ENCODE measurements at places on chromosomes 13 and 19.

DNA sequence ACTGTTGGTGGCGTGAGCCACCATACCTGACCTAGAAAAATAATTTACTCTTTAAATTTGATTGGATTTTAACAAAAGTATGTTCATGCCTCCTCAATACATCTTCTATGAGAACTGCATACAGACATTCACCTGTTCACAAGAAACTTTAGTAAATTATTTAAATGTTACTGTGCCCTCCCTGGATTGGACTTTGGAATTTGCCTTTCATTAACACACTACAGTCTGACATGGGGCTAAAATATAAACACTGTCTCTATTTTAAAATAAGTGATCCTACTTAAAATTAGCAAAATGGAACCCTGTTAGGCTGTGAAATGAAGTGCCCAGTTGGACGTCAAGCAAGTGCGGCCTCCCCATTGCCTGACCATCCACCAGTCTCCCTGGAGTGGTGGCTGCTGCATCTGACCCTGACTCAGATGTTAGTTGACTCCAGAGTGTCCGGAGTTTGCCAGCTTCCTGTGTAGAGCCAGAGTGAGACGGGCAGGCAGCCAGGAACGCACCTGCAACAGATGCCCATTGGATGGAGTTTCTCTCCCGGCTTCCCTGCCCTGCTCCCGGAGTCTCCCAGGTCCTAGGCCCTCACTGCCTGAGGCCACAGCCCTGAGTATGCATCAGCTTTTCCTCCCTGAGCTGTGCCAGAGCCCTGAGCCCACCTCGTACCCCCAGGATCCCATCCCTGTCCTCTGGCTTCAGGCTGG is 45.9 kb upstream of the ATP11A start:
- no peak for DNase-seq

- DNase-seq, result no peak
Observed at GRCh38 chr13:113989585-113990300, 15.9 kb upstream of the C13orf46 start.

DNA sequence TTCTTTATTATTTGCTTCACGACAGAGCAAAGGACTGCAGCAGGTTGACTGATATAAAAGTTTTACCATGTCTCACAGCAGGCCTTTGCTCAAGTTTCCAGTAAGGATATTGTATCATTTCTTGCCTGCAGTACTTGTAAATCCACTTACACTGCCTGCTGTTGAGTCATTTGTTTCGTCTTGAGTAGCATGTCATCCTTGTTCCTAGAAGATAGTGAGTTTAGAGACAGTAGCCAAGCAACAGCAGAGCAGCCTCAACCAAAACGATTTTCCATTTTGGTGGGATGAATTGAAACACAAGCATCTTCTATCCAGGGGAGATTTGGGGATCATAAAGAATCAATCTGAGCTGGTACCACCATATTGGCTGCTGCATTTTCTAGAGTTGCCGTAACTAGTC is 24.0 kb upstream of the ALOX5AP start:
- DNase-seq, result no peak

DNA sequence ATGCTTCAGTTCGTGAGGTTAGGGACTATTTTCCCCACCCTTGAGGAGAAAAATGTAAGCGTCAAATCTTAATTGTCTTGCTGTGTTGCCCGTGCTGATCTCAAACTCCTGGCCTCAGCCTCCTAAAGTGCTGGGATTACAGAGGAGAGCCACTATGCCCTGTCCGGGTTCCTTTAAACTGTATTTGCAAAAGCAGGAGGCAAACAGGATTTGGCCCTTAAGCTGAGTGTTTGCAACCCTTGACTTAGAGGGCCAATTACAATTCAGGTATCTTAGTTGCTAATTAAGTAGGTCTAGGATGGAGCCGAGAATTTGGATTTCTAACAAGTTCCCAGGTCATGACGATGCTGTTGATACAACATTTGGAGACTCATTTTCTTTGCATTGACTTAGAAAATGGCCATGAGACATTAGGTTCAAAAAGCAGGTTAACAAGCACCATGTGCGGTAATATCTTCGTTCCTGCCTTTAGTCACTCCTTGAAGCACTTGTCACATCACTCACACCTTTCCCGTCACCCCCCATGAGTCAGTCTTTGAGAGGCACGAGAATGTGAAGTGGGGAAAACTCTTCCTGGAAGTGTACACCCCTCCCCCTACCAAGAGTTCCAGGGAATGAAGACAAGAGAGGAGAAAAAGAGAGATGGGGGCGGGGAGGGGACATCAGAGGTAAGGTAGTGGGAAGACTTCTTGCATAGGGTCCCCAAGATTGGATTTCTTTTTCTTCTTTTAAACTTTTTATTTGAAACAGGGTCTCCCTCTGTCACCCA is 2.6 kb downstream of the NAPSA start:
- DNase-seq, result no peak

DNA sequence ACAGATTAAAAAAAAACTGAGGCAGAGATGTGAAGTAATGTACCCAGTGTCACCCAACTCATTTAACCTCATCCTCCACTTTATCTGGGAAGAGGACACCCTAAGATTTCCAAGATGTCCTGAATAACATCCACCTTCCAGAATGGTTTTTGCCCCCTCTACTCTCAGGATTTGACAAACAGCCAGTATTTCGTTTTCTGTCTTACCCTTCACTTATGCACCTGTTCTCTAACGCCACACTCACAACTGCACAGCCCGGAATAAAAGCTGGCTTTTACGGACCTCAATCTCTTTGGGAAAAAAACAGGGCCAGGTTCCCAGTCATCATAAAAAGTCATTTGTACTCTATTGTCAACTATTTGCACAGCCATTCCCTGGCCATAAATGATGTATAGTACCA is 21.2 kb upstream of the CEACAM6 start:
- DNase-seq, result no peak

All from muscle of leg (tissue), 16 donors.